ENCODE measurements at places on chromosomes 5 and 9. TPM values are rescaled to one million over a fixed set of nuclear protein-coding genes. Genes with fewer than 3 reads are reported as not detected.

Gene ADRA1B
- 3.4 TPM for total RNA-seq

- no peak for ATAC-seq
These were observed 43.7 kb upstream of the HAND1 start for GRCh38 chr5:154521756-154522155.

Gene WDR31
- 2.6 TPM for total RNA-seq

DNA sequence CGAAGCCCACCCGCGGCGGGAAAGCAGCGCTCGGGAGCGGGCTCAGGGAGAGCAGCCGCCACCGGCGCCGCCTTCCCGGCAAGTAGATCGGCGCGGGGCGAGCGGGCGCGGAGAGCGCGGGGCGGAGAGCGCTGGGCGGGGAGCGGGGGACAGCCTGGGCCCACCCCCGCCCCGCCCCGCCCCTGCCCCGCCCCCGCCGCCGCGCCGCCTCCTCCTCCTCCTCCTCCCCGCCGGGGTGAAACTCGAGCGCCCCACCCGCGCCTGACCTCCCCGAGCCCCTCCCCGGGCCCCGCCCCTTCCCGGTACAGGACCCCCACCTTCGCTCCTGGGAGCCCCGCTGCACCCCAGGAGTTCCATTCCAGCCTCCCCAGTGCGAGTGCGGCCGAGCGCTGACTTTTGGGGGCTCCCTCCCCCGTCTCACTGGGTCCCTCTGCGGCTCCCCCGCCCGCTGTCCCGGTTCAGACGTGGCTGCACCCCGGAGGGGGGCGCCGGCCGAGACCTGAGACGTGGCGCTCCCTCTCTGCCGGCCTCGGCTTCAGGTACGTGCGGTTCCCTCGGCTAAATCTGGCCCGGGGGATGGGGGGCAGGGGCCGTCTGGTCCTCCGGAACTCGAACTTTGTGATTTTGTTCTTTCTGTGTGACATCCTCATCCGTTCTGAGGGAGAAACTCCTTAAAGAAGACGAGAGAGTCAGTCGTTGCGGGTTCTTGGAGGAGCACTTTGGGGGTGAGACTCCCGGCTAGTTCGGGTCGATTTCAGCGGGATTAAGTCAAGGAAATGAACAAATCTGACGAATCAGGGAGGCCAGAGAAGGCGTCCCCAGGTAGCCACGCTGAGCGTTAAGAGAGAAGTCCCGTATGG lies at the start of gene SEMA5A:
Gene SEMA5A, minus strand, starts transcription at position 84 of the 860 bp plus-strand sequence. CDS start 166,129 bp downstream, outside the sequence.
- peak; percentile 83 for ATAC-seq

DNA sequence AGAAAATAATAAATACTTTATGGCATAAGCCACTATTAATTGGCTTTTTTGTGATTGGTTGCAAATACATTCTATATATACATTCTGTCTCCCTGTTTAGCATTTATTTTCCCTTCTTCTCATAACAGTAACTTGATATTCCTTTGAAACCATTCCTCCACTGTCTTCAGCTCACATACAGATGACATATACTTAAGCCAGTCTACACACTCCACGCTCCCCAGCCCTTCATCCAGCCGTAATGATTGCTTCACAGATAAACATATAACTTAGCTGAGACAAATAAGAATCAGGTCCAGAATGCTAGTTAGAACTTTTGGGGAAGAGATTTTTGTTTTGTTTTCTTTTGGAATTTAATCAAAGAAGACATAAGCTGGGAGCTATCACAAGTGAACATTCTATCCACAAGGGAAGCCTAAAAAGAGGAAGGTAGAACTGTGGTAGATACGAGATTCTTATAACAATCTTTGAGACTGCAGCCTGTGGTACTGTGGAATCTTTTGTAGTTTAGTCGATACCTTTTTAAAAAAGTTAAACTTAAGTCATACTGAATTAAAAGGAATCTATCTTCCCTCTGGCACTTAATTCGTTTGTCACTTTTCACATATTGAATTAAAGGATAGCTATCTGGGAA lies 365.1 kb upstream of the PRR16 start:
- ATAC-seq, result no peak

GRCh38 chr9:99485459-99485858 lies 263.4 kb downstream of the SEC61B start:
- ATAC-seq, result no peak

DNA sequence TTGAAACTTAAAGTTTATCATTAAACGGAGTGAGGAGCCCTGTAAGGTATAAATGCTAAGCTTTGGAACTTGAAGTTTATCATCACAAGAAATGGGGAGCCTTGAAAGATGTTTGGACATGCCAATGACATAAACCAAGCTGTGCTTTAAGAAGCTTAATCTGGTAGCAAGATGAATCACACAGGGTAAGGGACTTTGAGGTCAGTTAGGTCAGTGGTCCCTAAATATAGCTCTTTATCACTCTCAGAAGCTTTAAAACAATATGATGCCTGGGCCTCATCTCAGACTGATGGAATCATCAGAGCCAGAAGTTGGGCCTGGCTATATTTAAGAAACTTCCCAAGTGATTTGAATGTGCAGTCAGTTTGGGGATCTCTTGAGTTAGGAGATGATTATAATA lies 85.7 kb downstream of the TNC start:
- ATAC-seq, result no peak

DNA sequence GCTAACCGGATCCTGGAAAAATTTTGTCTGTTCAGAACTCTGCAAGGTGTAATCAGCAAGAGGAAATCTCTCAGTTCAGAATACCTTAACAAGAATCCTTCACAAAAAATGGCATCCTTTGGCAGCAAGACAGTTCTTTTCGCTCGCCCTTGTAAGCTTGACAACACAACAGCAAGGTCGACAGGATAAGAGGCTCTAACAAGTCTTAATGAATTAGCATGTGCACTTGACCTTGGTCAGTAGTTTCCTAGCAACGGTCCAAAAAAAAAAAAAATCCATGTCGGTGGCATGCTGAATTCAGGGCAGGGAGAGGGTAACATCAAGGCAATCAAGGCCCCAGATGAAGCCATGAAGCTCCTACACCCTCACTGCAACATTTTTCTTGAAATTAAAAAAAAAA lies 172.8 kb downstream of the APBA1 start:
- no peak for ATAC-seq

Gene GLRA1
- not detected for total RNA-seq

- ATAC-seq, result no peak
These were observed 7.1 kb upstream of the UNC5A start for GRCh38 chr5:176803068-176803942.

DNA sequence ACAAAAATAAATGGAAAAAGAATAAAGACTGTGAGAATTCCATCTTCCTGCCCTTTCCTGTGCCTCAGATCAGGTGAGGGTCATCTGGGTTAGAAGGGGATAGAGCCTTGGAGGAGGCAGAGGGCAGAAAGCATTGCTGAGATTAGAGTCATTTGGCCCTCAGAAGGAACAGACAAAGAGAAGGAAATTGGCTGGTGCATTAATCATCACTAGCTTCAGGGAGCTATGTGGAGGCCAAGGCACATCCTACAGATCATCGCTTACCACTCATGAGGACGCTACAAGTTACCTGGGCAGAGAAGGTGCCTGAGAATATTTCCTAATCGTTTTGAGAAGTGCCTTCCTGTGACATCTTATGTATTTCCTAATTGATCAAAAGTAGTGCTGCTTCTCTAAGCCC lies 74.5 kb downstream of the C7 start:
- ATAC-seq, result no peak

DNA sequence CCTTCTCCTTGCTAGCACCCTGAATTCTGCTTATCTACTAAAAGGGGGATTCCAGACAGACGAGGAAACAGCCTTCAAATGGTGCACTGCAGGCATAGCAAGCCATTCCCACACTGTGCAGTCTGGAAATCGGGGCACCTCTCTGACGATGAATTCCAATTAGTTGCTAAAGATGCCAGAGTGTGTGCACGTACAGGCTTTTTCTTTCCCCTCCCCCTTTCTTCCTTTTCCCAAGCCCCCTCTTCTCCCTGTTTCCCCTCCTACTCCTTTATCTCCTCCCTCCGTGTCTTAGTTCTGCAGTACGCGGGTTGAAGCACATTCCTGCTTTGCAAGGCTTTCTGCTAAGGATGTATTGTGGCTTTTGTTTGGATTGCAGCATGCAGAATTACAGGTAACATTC lies at the start of gene GPR21:
Gene GPR21, plus strand, starts transcription at position 316 of the 400 bp plus-strand sequence. CDS start 900 bp downstream, outside the sequence.
- no peak for ATAC-seq

DNA sequence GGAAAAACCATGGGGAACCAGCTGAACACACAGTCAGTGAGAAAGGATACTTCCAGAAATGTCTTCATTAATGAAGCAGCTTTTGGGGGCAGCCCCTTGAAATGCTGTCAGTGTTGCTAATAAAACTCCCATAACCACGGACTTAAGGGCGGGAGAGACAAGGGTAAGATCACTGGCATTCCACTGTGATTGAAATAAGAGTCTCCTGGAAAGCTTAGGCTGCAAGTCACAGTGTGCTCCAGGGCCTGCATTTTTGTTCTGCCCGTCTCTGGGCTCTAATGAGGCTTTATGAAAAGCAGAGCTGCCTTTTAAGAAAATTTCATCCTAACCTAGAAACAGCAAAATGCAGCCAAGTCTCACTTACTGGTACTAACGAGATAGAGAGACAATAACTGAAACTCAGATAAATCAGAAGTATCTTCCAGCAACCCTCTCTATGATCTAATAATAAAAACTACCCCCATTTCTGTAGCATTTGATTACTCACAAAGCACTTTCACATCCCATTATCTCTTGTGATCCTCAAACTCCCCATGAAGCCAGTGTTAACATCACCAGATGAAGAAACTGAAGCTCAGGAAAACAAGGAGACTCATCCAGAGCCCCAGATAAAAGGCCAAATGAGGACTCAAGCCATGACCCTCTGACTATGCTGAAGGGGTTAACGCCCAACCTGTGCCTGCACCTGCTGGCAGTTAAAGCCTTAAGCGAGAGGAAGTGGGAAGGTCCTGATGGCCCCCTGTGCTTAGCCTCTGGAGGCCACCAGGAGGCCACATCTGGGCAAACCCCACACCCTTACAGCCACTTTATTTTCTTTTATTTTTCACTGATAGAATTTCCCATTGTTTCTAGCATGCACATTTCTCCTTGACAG lies 37.5 kb downstream of the SPOCK1 start:
- no peak for ATAC-seq

Gene SLC27A6
- total RNA-seq, result 80.1 TPM

Gene SLCO6A1
- not detected for total RNA-seq

DNA sequence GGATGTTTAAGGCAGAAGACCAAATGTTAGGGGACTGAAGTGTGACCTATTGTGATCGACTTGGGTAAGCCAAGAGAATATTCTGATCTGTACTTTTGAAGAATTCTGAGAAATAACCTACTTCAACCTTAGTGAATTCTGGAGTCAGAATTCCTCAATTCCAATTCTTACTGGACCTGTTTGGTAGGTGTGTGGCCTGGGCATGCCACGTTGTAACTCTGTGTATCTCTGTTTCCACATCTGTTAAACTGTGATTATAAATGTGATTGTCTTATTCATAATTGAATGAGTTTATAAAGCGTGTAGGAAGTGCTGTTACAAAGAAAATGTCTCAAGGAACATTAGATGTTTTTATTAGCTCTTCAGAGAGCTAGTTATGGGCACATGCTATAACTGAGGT lies 64.5 kb downstream of the TUSC1 start:
- no peak for ATAC-seq

Gene SHC3
- total RNA-seq, result 4.8 TPM

GRCh38 chr9:107749787-107750444 lies 260.3 kb upstream of the KLF4 start:
- peak; percentile 88 for ATAC-seq

- ATAC-seq, result no peak
These were observed 692.8 kb upstream of the CDH18 start for GRCh38 chr5:20680718-20681302.

GRCh38 chr5:157387683-157388093 lies 72.3 kb upstream of the NIPAL4 start:
- ATAC-seq, result peak; percentile 75

DNA sequence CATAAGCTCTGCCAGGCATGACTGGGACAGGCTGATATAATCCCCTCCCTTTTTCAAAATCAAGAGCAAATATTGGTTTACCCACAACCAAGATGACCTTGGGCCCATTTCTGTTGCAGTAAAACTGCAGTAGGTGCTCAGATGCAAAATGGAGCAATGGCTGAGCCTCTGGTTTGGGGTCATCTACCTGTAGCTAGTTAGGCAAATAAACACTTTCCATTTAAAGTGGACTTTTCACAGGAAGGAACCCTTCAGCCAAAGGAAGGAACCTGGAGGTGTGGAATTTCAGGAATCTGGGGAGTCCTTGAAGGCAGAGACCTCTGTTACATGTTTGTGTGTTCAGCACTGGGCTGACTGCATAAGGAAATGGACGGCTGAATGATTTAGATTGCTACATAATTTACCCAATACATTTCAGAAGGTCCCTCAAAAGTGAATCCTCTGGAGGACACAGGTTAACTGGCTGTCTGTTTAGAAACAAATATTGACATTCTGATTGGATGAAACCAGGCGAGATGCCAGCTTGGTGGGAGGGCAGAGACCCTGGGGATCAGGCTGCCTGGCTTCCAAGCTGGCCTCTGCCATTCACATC lies 170.1 kb upstream of the ZNF618 start:
- ATAC-seq, result no peak

GRCh38 chr5:137184734-137185133 lies 314.4 kb downstream of the SPOCK1 start:
- ATAC-seq, result no peak

Gene MLANA
- not detected for total RNA-seq

Gene RORB
- 0.93 TPM for total RNA-seq

- ATAC-seq, result no peak
These were observed 60.8 kb downstream of the FOXD1 start for GRCh38 chr5:73387601-73388305.

DNA sequence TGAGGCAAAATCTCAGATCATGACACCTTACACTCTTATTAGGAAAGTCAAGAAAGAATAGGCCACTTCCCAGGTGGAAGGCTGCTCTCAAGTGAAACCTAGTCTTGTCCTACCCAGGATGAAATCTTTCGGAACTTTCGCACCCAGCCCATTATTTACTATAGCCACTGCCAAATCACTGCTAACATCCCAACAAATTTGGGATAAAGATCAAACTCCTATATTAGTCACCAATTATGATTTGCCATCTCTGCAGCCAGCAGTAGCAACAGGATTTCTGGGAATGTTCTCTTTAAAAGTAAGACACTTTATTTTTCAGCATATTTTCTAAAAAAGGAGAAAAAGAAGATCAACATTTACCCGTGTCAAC lies 224.6 kb downstream of the GAS1 start:
- peak; percentile 42 for ATAC-seq

Gene CD72
- total RNA-seq, result 2.0 TPM

Gene F2RL1
- total RNA-seq, result 3.4 TPM

Gene FYB1
- total RNA-seq, result 7.9 TPM

DNA sequence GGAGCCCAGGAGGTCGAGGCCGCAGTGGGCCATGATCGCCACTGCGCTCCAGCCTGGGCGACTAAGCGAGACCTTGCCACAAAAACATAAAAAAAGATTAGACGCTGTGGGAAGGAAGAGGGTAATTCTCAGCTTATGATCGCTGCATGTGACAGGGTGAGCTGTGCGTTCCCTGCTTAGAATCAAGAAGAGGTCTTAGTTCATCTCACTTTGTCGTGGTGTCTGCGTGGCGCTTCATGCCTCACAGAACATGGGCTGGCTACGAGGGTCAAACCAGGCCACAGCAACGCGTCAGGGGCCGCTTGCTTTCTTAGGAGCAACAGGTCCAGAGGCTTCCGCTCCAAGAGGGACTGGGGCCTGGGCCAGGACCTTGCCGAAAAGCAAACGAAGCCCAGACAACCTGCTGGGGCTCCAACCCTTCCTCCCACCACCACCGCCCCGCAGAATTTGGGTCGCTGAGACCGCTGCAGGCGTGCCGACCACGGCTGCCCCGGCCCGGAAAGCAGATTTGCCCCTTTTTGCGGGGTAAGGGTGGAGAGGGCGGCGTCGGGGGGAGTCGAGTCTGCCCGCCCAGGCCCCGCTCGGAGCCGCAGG lies 10.0 kb upstream of the GRIN1 start:
- no peak for ATAC-seq
